ENCODE measurements at places on chromosomes 6 and 20.

- DNase-seq: no peak
Measured at GRCh38 chr20:21381619-21382018, 15.7 kb downstream of the NKX2-4 start.

GRCh38 chr6:6808915-6809314 is 220.4 kb downstream of the LY86 start:
- DNase-seq: no peak

- no peak for DNase-seq
Measured at GRCh38 chr6:42624601-42625000, 60.8 kb downstream of the UBR2 start.

DNA sequence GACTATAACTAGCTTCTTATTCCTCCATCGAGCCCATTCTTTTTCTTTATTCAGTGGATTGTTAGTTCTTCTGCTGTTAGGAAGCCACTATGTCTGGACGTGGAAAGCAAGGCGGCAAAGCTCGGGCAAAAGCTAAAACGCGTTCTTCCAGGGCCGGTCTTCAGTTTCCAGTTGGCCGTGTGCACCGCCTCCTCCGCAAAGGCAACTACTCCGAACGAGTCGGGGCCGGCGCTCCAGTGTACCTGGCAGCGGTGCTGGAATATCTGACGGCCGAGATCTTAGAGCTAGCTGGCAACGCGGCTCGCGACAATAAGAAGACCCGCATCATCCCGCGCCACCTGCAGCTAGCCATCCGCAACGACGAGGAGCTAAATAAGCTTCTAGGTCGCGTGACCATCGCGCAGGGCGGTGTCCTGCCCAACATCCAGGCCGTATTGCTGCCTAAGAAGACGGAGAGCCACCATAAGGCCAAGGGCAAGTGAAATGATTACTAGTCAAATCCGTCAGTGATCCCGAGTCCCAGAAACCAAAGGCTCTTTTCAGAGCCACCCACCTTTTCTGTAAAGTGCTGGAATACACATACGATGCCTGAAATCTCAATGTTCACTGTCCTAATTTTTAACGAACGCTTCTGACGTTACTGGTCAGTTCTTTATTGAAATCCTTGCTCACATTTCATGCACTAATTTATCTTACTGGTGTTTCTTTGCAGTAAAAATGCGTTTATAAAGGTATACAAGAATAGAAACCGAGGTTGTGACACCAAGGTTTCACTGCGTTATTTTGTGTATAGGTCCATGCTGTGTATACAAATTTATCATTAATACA is 129.9 kb downstream of the HFE start:
- peak; percentile 74 for DNase-seq

GRCh38 chr6:50437901-50438300 is 275.4 kb upstream of the TFAP2D start:
- DNase-seq: no peak

- DNase-seq: no peak
Measured at GRCh38 chr6:118743746-118744145, 92.4 kb upstream of the CEP85L start.

DNA sequence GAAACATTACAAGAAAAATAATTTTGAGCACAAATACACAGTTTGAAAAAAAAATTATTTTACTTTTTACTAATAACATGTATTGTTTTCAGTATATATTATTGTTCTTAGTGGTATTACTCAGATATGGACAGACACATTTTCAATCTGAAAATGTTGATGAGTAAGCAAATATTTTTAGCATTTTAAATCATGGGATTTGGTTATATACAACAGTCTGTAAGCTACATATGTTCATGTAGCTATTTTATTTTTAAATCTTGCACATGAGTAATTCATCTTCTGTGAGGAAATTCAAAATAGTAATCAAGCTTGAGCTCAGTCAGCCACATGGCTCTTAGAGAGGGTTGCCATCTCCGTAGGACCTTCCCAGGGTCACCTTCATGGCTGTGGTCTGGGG is 471.9 kb downstream of the QKI start:
- DNase-seq: no peak

GRCh38 chr6:43962458-43962857 is 164.8 kb downstream of the MRPL14 start:
- DNase-seq: no peak

- no peak for DNase-seq
Measured at GRCh38 chr6:150324044-150324443, 44.8 kb upstream of the IYD start.

DNA sequence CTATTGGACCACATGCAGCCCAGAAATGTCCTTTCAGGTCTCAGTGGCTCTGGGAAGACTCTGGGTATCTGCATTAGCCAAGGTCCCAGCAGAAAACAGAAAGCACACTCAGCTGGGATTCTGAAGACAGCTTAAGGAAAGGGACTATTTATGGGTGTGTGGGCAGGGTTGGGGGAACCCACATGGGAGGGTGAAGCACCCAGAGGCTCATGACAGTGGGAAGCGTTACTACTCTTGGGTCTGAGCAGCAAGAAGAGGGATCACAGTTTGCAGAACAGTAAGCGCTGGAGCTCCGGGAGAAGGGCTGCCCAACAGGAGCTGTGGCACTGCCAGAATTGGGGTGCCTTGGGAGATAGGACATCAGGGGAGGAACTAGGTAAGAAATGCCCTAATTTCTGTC is 12.4 kb upstream of the CDC5L start:
- DNase-seq: no peak

DNA sequence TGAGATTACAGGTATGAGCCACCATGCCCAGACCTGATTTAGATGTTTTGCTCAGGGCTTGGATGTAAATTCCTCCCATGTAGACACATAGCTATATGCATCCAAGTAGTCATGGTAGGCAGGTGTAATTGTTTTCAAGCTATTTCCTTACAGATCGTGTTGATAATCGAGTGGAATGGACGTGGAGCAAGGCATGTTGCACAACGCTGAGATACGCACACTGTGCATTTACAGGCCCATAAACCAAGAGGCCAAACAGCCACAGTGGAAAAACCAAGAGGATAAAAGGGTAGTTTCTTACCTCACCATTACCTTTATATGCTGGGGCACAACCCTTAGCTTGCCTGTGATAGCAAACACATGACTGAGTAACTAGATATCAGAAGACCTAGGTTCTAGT is 51.0 kb upstream of the ADGRF1 start:
- DNase-seq: no peak

DNA sequence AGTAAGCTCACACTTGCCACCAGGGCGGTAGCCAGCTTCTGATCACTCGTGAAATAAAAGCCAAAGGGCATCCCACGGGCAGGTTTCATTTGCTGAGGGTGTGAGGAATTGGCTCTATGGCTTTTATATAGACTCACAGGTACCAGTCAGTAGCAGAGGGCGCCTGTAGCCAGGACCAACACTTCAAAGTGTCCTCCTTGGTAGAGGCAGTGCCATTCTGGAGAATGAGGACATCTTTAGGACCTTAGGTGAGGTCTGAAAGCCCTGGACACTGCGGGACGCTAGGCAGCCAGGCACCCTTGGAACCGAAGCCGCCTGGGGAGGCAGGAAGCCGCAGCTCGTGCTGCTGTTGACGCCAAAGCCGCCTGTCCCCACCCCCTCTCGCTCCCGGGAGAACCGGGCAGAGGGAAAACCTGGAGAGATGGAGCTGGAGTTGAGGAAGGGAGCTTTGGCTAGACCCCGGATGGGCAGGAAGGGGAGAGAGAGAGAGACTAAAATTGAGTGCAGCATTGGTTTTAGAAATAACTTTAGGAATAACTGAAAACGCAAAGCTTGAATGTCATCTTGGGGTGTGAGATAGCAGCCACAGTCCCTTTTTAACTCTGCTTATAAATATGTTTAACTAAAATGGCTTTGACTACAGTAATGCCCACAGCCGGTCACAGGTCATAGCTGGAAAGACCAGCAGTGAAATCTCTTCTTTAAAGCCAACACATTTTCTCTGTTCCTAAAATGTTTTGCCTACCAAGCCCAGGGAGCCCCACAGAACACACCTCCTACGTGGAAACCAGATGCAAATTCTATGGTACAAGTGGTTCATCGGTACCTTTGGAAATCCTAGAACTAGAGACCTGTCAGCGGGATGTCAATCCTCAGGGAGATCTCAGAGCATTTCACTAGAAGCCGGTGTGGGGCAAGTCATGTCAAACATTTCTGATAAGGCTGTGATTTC is 128.5 kb upstream of the CDYL start:
- DNase-seq: peak; percentile 87

GRCh38 chr20:62365814-62366369 is 1.2 kb downstream of the LAMA5 start:
- peak; percentile 88 for DNase-seq

- no peak for DNase-seq
Measured at GRCh38 chr6:81614292-81614691, 138.2 kb downstream of the TENT5A start.

GRCh38 chr6:132513831-132514545 is 1.1 kb upstream of the STX7 start:
- DNase-seq: peak; percentile 6

GRCh38 chr20:59567585-59568508 is 36.5 kb upstream of the PHACTR3 start:
- DNase-seq: no peak

GRCh38 chr6:166929542-166930189 is 26.7 kb downstream of the RNASET2 start:
- DNase-seq: no peak

DNA sequence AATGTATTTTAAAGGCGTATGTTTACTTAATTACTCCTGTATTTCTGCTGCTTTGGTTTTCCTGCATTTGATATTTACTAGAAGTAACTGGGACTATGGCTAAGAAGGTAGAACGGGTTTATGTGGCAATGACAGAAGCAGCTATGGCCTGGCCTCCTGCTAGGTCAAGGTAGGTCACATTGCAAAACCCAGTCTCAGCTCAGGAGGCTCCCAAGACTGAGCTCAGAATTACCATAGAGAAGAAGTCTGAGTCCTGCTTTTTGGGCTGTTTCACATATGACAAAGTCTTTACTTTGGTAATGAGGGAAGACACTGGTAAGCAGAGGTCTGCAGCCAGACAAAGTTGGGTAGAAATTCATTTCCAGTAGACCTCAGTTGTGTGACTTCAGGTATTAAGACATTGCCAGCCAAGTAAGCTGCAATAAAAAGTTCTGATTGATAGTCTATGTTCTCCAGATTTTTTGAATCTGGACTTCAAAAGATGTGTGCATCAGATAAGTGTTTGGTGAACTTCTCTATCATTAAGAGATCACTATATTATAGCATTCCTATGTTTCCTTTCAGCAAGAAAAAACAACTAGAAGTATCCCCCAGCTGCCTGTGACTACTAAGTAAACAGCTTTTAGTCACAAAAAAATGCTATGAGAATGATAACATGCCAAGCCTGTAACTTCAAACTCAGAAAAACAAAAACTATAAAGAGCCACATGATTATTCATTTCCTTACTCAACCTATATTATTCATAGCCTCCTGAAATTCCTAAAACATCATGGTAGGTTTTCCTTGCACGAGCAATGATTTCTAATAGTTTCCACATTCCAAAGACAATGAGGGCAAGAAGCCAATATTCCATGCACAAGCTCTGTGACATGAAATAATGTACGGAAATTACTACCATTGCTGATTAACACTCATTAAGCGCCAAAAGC is 312.3 kb downstream of the HAO1 start:
- no peak for DNase-seq

DNA sequence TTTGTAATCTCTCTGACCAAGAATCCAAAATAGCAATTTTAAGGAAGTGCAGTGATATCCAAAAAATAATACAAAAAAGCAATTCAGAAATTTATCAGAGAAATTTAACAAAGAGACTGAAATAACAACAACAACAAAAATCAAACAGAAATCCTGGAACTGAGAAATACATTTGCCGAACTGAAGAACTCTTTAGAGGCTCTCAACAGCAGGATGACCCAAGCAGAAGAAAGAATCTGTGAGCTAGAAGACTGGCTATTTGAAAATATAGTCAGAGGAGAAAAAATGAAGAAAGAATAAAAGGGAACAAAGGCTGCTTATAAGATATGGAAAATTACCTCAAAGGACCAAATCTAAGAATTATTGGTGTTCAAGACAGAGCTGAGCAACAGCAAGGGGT is 22.6 kb downstream of the GABRR1 start:
- DNase-seq: no peak
